ENCODE measurements at places on chromosomes 12 and 14.

DNA sequence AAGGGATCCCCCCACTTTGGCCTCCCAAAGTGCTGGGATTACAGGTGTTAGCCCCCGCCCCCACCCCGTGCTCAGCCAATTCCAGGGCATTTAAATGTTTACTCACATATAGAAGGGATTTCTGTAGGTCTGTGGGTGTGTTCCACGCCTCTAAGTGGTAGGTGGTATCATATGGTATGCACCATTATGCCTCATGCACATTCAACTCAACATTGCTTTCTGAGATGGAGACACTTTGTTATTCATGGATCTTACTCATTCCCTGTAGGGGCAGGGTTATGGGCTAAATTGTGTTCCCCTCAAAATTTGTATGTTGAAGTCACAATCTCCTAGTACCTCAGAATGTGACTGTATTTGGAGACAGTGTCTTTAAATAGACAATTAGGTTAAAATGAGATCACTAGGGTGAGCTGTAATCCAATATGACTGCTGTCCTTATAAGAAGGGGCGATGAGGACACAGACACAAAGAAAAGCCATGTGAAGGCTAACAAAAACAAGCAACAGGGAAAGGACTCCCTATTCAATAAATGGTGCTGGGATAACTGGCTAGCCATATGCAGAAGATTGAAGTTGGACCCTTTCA lies 200.6 kb downstream of the EFCAB11 start:
- no peaks in the 10 kb centered on the region for H3K36me3 ChIP-seq
- no peak overlapping the region for H3K4me3 ChIP-seq
- no peak for DNase-seq
- H3K27me3 ChIP-seq, result no peaks in the 10 kb centered on the region
- no peak overlapping the region for H3K27ac ChIP-seq

DNA sequence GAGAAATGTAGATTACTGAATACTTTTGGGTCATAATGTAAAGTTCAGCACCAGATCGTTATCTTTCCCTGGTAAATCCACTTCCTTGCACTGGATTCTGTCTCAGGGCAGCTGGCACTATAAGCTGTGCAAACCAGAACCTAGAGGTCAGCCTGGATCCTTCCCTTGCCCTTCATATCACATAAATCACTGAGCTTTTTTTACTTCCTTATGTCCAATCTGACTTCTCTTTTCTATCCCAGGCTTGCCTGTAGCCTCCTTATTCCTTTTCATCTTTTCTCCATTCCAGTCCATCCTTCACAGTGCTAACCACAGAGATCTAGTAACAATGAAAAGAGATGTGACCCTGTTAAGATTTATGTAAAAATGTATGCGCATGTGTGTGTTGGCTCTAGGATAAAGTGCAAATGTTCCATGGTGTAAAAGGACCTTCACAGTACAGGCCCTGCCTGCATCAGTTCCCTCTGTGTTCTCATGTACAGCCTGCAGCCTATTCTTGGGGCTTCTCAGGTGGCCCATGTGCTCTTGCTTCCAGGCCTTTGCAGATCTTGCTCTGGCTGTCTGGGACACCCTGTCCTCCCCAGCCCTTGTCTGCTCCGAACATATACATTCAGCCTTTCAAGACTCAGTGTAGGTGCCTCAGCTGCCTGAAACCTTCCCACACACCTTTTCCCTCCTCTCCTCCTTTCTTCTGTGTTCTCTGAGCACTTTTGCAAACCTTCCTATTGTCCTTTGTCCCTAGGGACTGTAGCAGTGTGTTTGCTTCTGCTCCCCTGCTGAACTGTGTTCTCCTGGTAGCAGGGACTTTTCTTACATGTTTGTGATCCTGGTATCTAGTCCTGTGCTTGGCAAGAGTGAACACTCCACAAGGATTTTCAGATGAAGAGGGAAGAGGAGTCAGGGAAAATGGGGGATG lies 30.0 kb downstream of the PELI2 start:
- no peak overlapping the region for H3K27ac ChIP-seq
- H3K36me3 ChIP-seq, result no peaks in the 10 kb centered on the region
- DNase-seq, result no peak
- no peaks in the 10 kb centered on the region for H3K4me1 ChIP-seq
- H3K27me3 ChIP-seq, result no peaks in the 10 kb centered on the region
- no peak overlapping the region for H3K4me3 ChIP-seq

DNA sequence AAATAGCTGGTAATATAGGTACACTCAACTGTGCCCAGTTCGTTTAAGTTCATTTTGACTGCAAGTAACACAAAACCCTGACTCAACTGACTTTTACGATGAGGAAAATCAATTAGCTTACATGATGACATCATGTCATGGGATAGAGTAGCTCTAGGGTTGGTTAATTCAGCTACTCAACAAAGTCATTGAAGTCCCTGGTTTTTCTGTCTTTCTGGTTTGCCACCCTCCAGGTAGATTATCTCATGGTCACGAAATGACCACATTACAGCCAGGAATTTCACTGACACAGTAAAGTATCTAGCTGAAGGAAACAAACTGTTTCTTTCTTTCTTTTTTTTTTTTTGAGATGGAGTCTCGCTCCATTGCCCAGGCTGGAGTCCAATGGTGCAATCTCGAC lies 68.5 kb upstream of the FUT8 start:
- no peak for DNase-seq
- no peaks in the 10 kb centered on the region for H3K4me1 ChIP-seq
- no peak overlapping the region for H3K4me3 ChIP-seq
- H3K27ac ChIP-seq, result no peak overlapping the region
- no peaks in the 10 kb centered on the region for H3K27me3 ChIP-seq

- no peaks in the 10 kb centered on the region for H3K27me3 ChIP-seq
- H3K27ac ChIP-seq, result no peak overlapping the region
- H3K4me1 ChIP-seq, result no peaks in the 10 kb centered on the region
- H3K4me3 ChIP-seq, result no peak overlapping the region
These were observed 62.1 kb upstream of the KIF21A start for GRCh38 chr12:39505023-39505422.

DNA sequence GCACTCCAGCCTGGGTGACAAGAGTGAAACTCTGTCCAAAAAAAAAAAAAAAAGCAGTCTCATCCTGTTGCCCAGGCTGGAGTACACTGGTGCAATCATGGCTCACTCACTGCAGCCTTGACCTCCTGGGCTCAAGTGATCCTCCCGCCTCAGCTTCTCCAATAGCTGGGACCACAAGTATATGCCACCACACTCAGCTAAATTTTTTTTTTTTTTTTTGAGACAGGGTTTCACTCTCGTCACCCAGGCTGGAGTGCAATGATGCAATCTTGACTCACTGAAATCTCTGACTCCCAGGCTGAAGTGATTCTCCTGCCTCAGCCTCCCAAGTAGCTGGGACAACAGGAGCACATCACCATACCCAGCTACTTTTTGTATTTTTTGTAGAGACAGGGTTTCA lies 5.2 kb upstream of the CNPY2 start:
- DNase-seq, result no peak
- no peaks in the 10 kb centered on the region for H3K27me3 ChIP-seq
- H3K36me3 ChIP-seq, result peaks cover 55% of the 10 kb centered on the region

Data from liver (tissue), 10 donors.